PC-3 (cell line): ENCODE measurements at places on chromosomes 7 and 10. TPM values are rescaled to one million over a fixed set of nuclear protein-coding genes. Genes with fewer than 3 reads are reported as not detected.

SFMBT2 gene
- total RNA-seq = 1.9 and 2.1 TPM in 2 replicates

IL6 gene
- 110 and 113 TPM in 2 replicates for total RNA-seq

GRCh38 chr7:111290419-111290818 is 199.5 kb downstream of the LRRN3 start:
- no peak for DNase-seq

GRCh38 chr7:99898023-99898357 is 21.2 kb upstream of the OR2AE1 start:
- no peak for DNase-seq

- no peak for DNase-seq
Measured at GRCh38 chr7:129161524-129162225, 17.2 kb downstream of the TSPAN33 start.

DNA sequence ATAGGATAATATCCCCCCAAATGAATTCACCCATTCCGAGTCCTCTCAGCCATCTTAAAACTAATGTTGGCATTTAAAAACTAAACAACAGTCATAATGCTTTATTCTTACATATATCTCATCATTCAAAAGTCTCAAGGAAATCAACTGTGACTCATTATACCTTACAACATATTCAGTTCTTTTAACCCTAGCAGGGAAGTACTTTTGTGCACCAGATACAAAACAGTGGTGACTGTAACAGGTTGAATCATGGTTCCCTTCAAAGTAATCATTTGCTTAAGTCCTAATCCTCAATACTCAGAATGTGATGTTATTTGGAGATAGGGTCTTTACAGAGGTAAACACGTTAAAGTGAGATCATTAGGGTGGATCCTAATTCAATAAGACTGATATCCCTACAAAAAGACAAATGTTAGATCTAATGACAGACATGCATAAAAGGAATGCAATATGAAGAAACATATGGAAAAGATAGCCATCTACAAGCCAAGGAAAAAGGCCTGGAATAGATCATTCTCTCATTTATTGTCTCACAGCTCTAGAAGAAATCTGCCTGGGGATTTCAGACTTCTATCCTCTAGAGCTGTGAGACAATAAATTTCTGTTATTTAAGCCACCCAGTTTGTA is 42.3 kb downstream of the RELN start:
- DNase-seq = no peak

SPDYE11 gene
- not detected in 2 replicates for total RNA-seq

THSD7A gene
- 0.04 and 0.06 TPM in 2 replicates for total RNA-seq

DNA sequence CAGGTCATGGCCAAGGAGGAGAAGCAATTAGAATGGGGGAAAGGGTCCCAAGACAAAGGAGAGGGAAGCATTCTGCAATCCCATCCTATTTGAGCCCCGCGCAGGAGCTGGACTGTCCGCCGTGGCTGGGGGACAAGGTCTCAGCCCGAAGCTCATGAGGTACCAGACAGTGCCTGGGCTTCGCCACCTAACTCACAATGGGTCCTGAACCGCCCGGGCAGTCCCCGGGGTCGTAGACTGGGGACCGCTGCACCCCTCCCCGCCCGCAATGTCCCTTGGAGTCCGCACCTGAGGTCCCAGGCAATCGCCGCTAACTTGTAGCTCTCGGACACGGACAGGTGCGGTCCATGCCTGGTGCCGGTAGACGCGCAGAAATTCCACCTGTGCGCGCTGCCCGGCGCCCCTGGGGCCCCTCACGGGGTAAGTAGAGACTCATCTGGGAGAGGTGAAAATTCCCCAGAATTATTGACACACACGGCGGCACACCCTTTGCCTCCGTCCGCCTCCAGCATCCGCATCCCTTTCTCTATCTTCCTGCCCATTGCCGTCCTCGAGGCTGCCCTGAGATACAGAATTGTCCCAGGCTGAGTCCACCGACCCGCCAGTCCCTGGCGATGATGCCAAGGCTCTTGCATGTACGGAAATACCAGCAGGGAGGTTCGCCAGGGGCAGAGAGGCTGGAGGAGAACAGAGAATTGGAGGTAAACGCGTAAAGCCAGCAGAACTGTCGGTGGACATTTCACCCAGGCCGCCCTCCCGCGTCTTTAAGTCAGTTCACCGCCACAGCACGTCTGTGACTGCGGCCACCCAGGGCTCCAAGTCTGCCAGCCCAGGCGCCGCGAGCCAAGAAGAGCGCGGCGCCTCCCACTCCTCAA is 1.8 kb downstream of the CHRM2 start:
- DNase-seq = no peak

AGBL3 gene
- 1.9 and 2.5 TPM in 2 replicates for total RNA-seq

GRCh38 chr7:151482883-151483710 is 36.6 kb downstream of the RHEB start:
- no peak for DNase-seq

TRAPPC14 gene
- total RNA-seq = 19.2 and 20.3 TPM in 2 replicates

ZNF425 gene
- total RNA-seq = 1.6 and 2.0 TPM in 2 replicates
